Testis (tissue), 5 donors: ENCODE measurements at places on chromosomes 3 and 15. TPM values are rescaled to one million over a fixed set of nuclear protein-coding genes. Genes with fewer than 3 reads are reported as not detected.

Gene GTF2A2
- 579 TPM for polyA plus RNA-seq

Gene GPR15
- polyA plus RNA-seq: 0.34 TPM

Gene AGBL1
- 0.70 TPM for polyA plus RNA-seq

Gene CMTM8
- 1.8 TPM for polyA plus RNA-seq

Gene DNAH12
- 15.7 TPM for polyA plus RNA-seq

Gene PLXNB1
- 41.5 TPM for polyA plus RNA-seq

Gene FMN1
- 17.7 TPM for polyA plus RNA-seq

Gene AQR
- polyA plus RNA-seq: 39.2 TPM

Gene GRAMD2A
- 3.1 TPM for polyA plus RNA-seq

Gene CDHR4
- 11.7 TPM for polyA plus RNA-seq

Gene LRRC31
- 0.15 TPM for polyA plus RNA-seq

Gene SOX14
- polyA plus RNA-seq: not detected
